ENCODE measurements at places on chromosomes 7 and 10.

GRCh38 chr7:82105463-82105862, 335.6 kb upstream of the HGF start:
- no peak for DNase-seq

- DNase-seq = no peak
Observed at GRCh38 chr7:66883716-66884115, 37.3 kb upstream of the TMEM248 start.

DNA sequence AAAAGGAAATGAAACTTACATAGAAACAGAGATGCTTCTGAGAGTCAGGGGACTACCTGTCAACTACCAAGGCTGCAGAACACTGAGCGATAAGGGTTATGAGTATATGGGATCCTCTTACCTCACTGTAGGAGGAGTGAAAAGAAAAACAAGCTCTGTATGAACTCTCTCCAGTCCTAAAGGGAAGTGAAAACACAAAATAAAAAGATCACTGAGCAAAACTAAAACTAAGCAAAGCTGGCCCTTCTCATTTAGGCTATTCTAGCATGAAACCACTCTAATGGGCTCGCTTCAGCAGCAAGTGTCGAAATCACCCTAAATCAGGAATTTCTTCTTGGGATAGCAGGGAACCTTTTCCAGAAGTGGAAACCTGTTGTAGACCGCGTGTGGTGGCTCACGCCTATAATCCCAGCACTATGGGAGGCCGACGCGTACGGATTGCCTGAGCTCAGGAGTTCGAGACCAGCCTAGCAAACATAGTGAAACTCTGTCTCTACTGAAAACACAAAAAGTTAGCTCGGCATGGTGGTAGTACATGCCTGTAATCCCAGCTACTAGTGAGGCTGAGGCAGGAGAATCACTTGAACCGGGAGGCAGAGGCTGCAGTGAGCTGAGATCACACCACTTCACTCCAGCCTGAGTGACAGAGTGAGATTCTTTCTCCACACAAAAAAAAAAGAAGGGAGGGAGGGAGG, 27.0 kb downstream of the DCLRE1C start:
- no peak for DNase-seq

DNA sequence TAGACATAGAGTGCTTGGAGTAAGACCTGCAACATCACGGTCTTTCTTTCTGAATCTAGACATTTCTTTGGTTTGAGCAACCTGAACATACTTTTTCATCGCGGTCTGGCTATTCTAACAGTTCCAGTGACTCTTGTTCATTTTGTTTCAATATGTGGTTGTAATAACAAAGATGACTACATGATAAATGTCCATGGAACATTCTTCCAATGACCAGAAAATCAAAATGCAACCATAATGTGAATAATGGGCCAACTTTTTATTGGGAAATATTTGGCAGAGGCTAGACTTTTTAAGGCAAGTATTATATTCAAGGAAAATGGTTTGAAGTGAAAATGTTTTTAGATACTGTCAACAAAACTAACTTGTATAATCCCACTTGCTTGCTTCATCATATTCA, 282.5 kb downstream of the INHBA start:
- no peak for DNase-seq

DNA sequence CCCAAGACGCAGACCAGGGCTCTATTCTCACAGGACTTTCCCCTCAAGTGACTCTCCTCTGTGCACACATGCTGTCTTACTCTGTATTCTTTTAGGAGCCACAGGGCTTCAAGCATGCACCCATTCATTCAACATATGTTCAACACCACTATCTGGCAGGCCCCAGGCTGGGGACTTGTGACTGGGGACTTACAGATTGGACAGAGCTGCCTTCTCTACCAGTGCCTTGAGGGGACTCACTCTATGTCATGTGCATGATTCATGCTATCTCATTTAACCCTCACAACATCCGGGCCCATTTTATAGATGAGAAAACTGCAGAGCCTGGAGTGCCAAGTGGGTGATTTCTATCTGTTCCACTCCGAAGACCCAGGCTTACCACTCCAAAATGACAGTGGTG, 34.3 kb downstream of the MYL10 start:
- DNase-seq = no peak

DNA sequence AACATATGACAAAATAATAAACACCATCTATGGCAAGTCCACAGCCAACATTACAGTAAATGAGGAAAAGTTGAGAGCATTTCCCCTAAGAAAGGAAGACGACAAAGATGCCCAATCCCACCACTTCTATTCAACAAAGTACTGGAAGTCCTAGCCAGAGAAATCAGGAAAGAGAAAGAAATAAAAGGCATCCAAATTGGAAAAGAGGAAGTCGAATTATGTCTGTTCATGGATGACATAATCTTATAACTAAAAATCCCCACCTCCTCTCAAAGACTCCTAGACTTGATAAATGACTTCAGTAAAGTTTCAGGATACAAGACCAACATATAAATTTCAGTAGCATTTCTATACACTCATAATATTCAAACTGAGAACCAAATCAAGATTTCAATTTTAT, 288.5 kb upstream of the POT1 start:
- DNase-seq = no peak

GRCh38 chr10:102147561-102147960, 4.6 kb upstream of the NOLC1 start:
- no peak for DNase-seq

GRCh38 chr10:7475939-7476338, 65.1 kb upstream of the SFMBT2 start:
- no peak for DNase-seq

DNA sequence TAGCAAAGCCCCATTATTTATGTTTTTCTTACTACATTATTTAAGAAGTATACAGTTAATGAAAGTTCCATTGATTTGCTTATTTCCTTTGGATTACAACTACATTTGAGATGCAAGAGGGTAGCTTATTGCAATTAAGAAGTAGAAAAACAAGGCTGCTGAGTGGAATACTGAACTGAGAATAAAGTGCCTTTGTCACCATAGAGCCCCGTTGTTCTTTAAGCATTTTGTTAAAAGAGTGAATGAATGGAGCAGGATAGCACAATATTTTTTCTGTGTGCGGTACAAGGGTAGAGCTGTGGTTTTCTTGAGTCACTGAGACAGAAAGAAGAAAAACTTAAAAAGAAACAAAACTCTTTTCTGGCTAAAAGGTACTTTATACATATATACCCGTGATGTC, 45.6 kb downstream of the ZNF277 start:
- no peak for DNase-seq

DNA sequence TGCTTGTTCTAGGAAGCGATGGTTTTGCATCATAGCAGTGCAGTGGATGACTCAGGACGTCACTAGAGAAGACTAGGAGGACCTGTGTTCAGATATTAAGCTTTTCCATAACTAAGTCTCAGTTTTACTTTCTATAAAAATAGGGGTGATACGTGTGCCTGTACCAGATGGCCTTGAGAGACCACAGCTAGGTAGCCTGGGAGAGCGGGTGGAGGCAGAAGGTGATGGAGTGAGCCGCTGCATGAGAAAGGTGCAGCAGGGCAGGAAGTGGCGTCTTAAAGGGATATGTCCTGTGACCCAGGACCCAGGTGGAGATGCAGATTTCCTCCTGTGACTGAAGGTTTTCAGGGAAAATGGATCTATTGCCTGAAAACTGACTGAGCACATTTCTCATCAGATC, 304.9 kb downstream of the CDC14C start:
- no peak for DNase-seq

DNA sequence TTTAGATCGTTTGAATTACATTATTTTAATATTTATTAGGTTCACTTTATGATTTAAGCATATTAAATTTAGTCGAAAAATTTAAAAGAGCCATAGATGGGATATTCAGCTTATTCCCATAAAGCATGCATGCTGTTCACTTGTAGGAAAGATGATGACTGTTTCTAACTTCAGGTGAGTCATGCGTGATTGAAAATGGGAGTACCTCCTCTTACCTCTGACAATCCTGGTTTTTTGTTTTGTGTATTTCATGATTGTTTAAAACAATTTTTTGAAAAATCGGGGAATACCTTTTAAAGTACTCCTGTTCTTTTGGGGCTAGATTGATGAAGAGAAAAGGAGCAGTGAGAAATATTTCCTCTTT, 1.4 kb downstream of the TNKS2 start:
- DNase-seq = no peak

GRCh38 chr10:89894051-89894450, 192.7 kb downstream of the KIF20B start:
- no peak for DNase-seq

DNA sequence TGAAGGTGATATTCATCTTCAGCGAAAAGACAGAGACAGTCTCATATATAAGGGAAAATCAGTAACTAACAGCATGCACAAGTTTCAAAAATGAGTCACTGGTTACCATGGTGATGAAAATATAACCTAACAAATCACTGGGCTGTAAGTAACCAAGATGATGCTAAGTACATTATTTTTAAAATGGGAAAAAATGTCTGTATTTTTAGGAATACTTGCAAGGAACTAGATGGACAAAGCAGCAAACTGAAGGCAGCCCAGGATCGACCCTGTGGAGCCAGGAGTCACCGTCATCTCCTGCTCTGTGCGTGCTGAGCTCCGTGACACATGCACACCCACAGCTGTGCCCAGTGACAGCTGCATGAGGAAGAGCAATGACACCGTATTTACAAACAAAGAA, 137.3 kb downstream of the ELMO1 start:
- no peak for DNase-seq

Data from AG09309 (cell line).